ENCODE measurements at places on chromosomes 4 and X.

DNA sequence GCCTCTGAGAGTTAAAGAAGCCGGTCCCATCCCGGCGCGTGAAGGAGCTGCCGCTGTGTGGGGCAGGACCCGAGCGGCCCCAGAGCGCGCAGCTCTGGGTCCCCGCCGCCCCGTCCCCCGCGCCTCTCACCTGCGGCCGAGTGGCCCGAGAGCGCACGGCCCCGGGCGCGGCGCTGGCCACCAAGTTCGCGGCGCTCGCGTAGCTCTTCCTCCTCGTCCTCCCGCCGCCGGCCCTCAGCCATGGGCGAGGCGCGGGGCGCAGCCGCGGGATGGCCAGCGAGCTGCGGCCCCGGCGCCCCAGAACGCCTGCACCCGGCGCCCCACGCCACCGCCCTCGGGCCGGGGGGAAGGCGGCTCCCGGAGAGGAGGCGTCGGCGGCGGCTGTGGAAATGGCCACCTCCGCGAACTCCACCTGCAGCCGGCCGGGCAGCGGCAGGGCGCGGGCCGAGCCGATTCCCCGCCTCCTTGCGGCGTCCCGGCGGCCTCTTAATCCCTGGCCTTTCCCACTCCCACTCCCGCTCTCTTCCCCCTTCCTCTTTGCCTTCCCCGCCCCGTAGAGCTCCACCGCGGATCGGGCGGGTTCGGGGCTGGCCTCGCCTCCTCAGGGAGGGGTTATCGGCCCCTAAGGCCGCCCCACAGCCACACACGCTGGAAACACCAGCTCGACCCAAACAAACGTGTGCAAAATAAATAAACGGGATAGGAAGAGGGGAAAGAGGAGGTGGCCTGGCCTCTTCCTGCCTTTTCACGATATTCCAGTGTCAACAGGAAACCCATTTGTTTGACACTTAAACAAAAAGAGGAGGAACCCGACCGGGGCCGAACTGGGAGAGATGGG, at the start of gene SH3D19:
TSS of gene SH3D19 (minus strand) at position 495 of the 838 bp plus-strand sequence. CDS start at position 242, 253 bp downstream.
- peak; percentile 63 for DNase-seq

GRCh38 chrX:53686151-53686885, at the start of gene HUWE1:
TSS of gene HUWE1 (minus strand) at chrX:53686719. CDS start at chrX:53654107, 32,612 bp downstream.
- peak; percentile 26 for DNase-seq

DNA sequence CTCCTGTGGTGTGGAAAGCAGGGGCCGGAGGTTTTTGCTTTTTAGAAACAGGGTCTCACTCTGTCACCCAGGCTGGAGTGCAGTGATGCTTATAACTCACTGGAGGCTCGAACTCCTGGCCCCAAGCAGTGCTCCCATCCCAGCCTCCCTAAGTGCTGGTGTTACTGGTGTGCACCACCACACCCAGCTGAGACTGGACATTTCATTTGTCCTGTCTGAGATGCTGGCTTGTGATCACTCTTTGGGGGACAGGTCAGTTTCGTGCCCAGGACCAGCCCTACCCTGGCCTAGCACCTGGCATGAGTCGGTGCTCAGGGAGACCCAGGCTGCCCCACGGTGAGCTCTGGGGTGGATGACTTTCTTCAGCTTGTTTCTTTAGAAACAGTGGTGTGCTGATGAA, 11.3 kb downstream of the PSAPL1 start:
- no peak for DNase-seq

DNA sequence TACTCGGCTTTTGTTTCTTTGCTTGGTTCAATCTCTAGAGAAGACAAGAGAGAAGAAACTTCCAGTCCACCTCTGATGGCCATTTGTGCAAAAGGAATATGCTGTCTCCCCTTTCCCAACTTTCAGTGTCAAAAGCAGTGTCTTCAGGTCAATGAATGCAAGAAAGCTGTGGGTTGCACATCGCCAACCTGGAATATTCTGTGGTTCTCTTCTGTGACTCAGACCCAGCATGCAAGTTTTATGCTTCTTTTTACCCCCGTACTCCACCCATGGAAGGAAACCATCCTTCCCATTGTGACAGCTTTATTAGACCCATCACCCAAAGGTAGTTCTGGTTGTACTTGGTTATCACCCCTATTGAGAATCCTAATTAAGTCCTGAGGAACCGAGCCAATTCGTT, 135.6 kb upstream of the MBNL3 start:
- no peak for DNase-seq

DNA sequence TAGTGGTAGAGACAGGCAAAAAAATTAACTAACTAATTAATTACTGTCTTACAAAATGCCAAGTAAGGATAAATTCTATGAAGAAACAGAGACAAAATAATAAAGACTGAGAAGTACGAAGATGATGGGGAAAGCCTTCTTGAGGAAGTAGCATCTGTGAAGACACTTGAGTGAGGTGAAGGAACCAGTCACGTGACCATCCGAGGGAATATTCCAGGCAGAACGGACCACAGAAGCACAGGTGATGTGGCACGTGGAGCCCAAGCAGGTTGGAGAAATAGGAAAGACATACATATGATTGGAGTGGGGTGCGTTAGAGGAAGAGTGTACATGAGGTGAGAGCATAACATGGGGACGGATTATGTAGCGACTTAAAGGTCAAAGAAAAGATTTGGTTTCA, 30.5 kb upstream of the SPP1 start:
- DNase-seq = no peak

- DNase-seq = no peak
These were observed 22.0 kb downstream of the SLC25A43 start for GRCh38 chrX:119421016-119421705.

DNA sequence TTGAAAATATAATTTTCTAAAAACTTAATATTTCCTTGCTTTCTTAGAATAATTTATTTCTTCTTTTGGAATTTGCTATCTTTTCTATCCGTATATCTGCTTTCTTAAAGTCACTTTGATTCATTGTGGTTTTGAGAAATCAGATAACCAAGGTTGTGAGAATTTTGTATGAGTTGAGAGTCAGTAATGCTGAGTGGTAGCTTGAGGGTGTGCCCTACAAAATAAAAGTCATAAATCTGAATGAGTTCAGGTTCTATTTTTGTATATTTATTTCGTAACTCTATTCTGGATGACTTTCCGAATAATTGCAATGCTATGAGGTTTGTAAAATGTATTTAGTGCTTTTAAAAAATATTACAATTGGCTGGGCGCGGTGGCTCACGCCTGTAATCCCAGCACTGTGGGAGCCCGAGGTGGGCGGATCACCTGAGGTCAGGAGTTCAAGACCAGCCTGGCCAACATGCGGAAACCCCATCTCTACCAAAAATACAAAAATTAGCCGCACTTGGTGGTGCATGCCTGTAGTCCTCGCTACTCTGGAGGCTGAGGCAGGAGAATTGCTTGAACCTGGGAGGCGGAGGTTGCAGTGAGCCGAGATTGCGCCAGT, 8.9 kb downstream of the COPS4 start:
- peak; percentile 26 for DNase-seq

DNA sequence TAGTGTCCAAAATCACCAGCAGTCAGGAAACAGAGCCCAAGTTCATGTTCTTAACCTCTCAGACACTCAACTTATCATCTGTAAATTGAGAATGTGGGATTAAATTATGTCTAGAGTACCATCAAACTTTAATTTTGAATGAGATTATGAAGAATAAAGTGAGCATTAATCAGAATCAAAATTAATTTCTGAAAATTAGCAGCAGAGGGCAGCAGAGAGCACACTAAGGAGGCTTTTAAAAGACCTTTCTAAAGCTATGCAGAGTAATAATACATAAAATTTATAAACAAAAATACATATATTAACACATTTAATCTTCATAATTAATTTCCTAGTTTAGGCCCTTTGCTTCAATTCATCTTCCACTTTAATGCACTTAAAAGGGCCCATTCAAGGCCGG, 7.1 kb downstream of the TASL start:
- peak; percentile 32 for DNase-seq

GRCh38 chr4:152464030-152464823, 71.7 kb downstream of the FBXW7 start:
- DNase-seq = no peak

DNA sequence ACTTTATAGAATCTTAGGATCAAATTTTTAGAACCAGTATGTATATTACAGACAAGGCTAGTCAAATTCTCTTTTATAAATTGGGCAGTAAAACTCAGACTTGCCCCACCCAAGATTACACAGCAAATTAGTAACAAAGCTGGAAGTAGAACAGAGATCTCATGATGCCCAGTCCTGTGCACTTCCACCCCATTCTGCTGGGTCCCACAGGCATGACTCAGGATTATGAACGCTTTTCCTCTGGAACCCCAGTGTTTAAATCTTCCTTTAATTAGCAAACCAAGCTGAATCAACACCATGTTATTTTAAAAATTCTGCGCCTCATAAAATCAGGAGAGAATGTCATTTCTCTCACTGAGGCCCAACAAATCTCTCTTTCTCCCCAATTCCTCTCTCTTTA, 1.5 kb upstream of the IL13RA2 start:
- DNase-seq = no peak

Measured in HTR-8/SVneo (cell line).